ENCODE measurements at places on chromosomes 13 and 19.

DNA sequence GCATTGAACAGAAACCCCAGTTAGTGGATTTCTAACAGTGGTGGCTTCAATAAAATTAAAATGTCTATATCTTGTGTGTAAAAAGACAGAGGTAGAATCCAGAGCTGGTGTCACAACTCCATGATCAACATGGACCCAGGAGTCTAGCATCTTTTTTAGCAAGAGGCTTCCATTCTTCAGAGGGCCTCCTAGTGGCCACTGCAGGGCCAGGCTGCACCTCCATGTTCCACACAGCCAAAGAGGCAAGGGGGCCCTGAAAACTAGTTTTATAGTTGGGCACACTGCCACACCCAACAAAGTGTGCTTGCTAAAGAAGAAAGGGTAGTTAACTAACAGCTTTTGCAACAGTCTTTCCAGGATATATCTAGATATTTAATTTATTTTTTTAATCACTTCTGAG, 12.9 kb downstream of the N4BP2L1 start:
- H3K36me3 ChIP-seq, result peaks cover 5% of the 10 kb centered on the region
- no peaks in the 10 kb centered on the region for H3K27me3 ChIP-seq
- H3K4me3 ChIP-seq, result no peak overlapping the region

DNA sequence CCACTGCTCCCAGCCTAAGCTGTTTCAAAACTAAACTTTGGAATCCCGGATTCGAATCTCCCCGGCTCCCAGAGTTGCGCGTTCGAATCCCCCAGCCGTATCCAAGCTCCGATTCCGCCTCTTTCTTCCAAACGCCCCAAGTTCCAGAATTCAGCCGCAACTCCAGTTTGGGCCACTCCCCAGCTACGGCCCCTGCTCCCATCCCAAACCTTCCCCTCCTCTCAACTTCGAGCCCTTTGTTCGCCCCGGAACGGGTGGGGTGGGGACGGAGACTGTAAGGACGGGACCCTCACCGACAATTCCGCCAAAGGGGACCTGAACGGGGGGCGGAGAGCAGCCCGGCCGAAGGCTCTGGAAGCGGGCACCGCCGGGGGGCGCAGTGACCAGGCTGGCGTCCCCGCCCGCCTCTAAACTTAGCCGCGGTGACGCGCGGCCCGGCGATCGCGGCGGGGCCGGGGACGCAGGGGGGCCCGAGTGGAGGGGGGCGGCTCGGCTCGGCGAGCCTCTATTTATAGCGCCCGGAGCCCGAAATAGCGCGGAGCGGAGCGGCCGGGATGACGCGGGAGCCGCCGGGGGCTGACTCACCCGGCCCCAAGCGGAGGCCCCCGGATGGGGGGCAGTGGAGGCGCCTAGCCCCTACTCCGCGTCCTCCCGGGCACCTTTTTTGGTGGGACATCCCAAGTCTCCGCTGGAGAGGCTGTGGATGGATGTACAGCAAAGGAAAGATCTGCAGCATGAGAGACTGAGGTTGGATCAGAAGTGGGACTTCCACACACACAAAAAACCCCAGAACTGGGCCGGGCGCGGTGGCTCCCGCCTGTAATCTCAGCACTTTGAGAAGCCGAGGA, 4.9 kb upstream of the ERCC1 start:
- H3K27ac ChIP-seq, result peak overlapping the region; percentile 85
- H3K4me3 ChIP-seq, result peak overlapping the region; percentile 48
- no peaks in the 10 kb centered on the region for H3K27me3 ChIP-seq
- peak; percentile 89 for DNase-seq

DNA sequence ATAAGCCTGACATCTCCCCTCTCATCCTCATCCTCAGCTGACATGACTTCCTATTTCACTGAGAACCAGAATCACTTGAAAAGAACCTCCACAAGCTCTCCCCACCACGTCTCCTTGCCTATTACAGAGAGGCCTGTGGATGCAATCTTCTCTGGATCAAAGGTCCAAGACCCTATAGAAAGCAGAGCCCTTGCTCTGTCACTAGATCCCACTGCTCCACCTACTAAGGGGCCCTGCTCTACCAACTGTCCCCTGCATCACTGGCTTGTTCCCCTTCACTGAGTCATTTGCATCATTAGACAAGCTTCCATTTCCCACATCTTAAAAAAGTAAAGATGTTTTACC, 40.8 kb downstream of the RCBTB2 start:
- no peak for DNase-seq
- no peaks in the 10 kb centered on the region for H3K27me3 ChIP-seq
- H3K4me3 ChIP-seq, result peak overlapping the region; percentile 40
- H3K4me1 ChIP-seq, result no peaks in the 10 kb centered on the region
- H3K27ac ChIP-seq, result peak overlapping the region; percentile 87

GRCh38 chr13:99979453-99980200, 2.0 kb upstream of the ZIC2 start:
- peak overlapping the region; percentile 55 for H3K4me3 ChIP-seq
- H3K27ac ChIP-seq, result no peak overlapping the region

DNA sequence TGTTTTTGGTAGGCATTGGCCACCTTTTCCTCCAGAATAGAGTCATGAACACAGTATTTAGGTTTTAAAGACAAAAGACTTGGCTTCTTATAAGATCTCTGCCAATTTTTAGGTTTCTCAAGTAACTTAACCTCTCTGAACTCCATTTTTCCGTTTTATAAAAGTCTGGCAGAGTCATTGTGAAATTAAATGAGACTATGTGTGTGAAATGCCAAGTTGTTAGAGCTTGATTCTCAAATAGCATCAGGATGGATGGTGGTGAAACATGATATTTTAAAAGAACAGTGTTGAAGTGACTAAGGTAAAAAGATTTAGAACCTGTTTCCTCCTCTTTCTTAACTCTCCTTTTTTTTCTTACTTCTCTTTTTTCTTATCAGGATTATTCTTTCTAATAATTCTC, 617.7 kb upstream of the SLITRK1 start:
- no peak for DNase-seq
- no peak overlapping the region for H3K27ac ChIP-seq
- H3K36me3 ChIP-seq, result no peaks in the 10 kb centered on the region
- H3K4me1 ChIP-seq, result no peaks in the 10 kb centered on the region

DNA sequence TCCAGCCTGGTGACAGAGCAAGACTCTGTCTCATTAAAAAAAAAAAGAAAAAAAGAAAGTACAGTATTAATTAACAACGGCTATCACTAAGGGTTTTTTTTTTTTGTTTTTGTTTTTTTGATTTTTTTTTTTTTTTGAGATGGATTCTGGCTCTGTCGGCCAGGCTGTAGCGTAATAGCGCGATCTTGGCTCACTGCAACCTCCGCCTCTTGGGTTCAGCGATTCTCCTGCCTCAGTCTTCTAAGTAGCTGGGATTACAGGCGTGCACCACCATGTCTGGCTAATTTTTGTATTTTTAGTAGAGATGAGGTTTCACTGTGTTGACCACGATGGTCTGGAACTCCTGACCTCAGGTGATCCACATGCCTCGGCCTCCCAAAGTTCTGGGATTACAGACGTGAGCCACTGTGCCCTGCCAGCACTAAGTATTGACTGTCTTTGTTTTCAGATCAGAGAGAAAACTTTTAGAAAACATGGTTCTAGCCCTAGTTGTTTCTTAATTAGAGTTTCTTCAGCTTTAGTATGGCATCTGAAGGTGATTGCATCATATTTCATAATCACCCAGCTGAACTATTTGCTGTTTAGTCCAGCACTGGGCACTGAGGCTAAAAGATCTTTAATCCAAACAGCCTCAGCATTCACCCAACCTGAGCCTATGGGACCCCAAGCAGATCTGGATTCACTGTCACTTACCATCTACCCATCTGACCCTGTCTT, 2.7 kb upstream of the GATAD2A start:
- H3K36me3 ChIP-seq, result no peaks in the 10 kb centered on the region
- no peak for DNase-seq
- no peaks in the 10 kb centered on the region for H3K27me3 ChIP-seq
- H3K4me3 ChIP-seq, result no peak overlapping the region
- H3K27ac ChIP-seq, result no peak overlapping the region
- peaks cover 6% of the 10 kb centered on the region for H3K4me1 ChIP-seq

DNA sequence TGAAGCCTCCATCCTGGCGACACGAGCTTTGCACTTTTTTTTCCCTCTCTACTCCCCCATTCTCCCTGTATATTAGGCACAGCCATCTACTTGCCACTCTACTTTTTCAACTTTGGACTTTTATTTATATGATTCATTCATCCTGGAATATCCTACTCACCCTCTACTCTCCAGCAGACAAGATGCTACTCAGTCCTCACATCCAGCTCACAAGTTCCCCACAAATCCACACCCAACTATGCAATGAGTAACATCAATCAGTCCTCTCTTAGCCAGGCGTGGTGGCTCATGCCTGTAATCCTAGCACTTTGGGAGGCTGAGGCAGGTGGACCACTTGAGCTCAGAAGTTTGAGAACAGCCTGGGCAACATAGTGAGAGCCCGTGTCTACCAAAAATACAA, 23.9 kb upstream of the URAD start:
- DNase-seq, result no peak
- no peaks in the 10 kb centered on the region for H3K4me1 ChIP-seq
- no peak overlapping the region for H3K4me3 ChIP-seq
- H3K27ac ChIP-seq, result no peak overlapping the region
- no peaks in the 10 kb centered on the region for H3K36me3 ChIP-seq
- H3K27me3 ChIP-seq, result no peaks in the 10 kb centered on the region

- DNase-seq, result no peak
- no peaks in the 10 kb centered on the region for H3K36me3 ChIP-seq
- H3K4me3 ChIP-seq, result no peak overlapping the region
- H3K4me1 ChIP-seq, result no peaks in the 10 kb centered on the region
- no peak overlapping the region for H3K27ac ChIP-seq
- no peaks in the 10 kb centered on the region for H3K27me3 ChIP-seq
Measured at GRCh38 chr19:43806848-43807247, 4.6 kb upstream of the LYPD5 start.

GRCh38 chr19:7507884-7508283, 8.0 kb upstream of the ZNF358 start:
- H3K36me3 ChIP-seq, result no peaks in the 10 kb centered on the region
- no peak for DNase-seq
- H3K4me1 ChIP-seq, result peaks cover 6% of the 10 kb centered on the region
- H3K4me3 ChIP-seq, result no peak overlapping the region

DNA sequence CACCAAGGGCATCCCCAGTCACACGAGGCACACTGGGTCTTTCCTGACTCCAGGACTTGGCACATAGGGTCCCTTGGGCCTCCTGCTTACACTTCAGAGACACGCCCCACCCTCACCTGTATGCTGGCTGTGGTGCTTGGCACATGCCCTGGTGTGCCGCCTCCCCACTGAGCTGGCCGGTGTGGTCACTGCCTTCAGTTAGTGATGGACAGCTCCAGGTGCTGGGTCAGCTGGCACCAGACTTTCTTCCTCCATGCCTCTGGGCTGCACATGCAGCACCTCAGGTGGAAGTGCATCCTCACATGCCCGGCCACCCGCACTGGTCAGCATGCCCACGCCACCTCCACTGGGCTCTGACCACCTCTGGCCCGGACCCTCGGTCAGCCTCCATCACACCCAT, 52.9 kb downstream of the KLF2 start:
- peaks cover 42% of the 10 kb centered on the region for H3K36me3 ChIP-seq
- H3K4me3 ChIP-seq, result no peak overlapping the region
- H3K27me3 ChIP-seq, result no peaks in the 10 kb centered on the region

- no peak for DNase-seq
- H3K36me3 ChIP-seq, result no peaks in the 10 kb centered on the region
- H3K4me3 ChIP-seq, result peak overlapping the region; percentile 83
- H3K4me1 ChIP-seq, result no peaks in the 10 kb centered on the region
Measured at GRCh38 chr19:36256853-36257519, 42.1 kb downstream of the ZNF146 start.

- no peak overlapping the region for H3K27ac ChIP-seq
- no peaks in the 10 kb centered on the region for H3K36me3 ChIP-seq
- H3K4me1 ChIP-seq, result no peaks in the 10 kb centered on the region
- no peaks in the 10 kb centered on the region for H3K27me3 ChIP-seq
- H3K4me3 ChIP-seq, result no peak overlapping the region
Measured at GRCh38 chr13:98599502-98600328, 22.8 kb upstream of the STK24 start.

GRCh38 chr19:49366110-49366509, 2.4 kb downstream of the DKKL1 start:
- H3K36me3 ChIP-seq, result no peaks in the 10 kb centered on the region
- no peak for DNase-seq
- H3K27me3 ChIP-seq, result no peaks in the 10 kb centered on the region
- H3K4me1 ChIP-seq, result peaks cover 12% of the 10 kb centered on the region
- no peak overlapping the region for H3K4me3 ChIP-seq
- no peak overlapping the region for H3K27ac ChIP-seq

GRCh38 chr19:47729799-47730520, 15.4 kb upstream of the NOP53 start:
- DNase-seq, result peak; percentile 88
- H3K4me1 ChIP-seq, result peaks cover 57% of the 10 kb centered on the region
- H3K27me3 ChIP-seq, result no peaks in the 10 kb centered on the region
- peaks cover 86% of the 10 kb centered on the region for H3K36me3 ChIP-seq
- peak overlapping the region; percentile 29 for H3K4me3 ChIP-seq
- peak overlapping the region; percentile 80 for H3K27ac ChIP-seq

- peaks cover 38% of the 10 kb centered on the region for H3K4me1 ChIP-seq
- H3K27ac ChIP-seq, result peak overlapping the region; percentile 7
- H3K27me3 ChIP-seq, result no peaks in the 10 kb centered on the region
- peak; percentile 72 for DNase-seq
- no peak overlapping the region for H3K4me3 ChIP-seq
- peaks cover 33% of the 10 kb centered on the region for H3K36me3 ChIP-seq
Measured at GRCh38 chr19:5107432-5108122, 138.7 kb downstream of the KDM4B start.

GRCh38 chr13:19695428-19695827, 62.0 kb downstream of the MPHOSPH8 start:
- no peak overlapping the region for H3K27ac ChIP-seq
- no peak overlapping the region for H3K4me3 ChIP-seq
- no peaks in the 10 kb centered on the region for H3K4me1 ChIP-seq
- no peak for DNase-seq
- H3K36me3 ChIP-seq, result no peaks in the 10 kb centered on the region

- H3K4me1 ChIP-seq, result no peaks in the 10 kb centered on the region
- no peak overlapping the region for H3K27ac ChIP-seq
- H3K4me3 ChIP-seq, result no peak overlapping the region
- no peak for DNase-seq
- no peaks in the 10 kb centered on the region for H3K36me3 ChIP-seq
Measured at GRCh38 chr13:52936806-52937205, 88.4 kb upstream of the PCDH8 start.

DNA sequence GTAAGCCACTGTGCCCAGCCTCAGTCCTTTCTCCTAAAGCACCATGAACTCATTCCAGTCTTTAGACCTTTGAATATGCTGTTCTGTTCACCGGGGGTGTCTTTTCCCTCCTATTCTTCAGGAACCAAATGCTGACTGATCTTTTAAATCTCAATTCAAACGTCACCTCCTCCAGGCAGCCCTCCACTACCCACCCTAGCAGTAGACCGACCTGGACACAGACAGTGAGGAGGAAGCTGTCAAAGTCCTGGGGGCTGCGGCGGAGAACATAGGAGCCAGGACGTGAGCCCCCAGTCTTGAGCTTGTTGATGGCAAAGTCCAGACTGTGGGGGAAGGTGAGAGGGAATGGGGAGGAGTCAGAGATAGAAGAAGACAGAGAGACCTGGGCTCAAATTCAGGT, 7.8 kb downstream of the JAK3 start:
- no peak for DNase-seq
- H3K27me3 ChIP-seq, result peaks cover 6% of the 10 kb centered on the region
- no peak overlapping the region for H3K27ac ChIP-seq
- H3K4me1 ChIP-seq, result peaks cover 9% of the 10 kb centered on the region
- H3K4me3 ChIP-seq, result no peak overlapping the region
